ENCODE measurements at places on chromosomes 6 and 20.

DNA sequence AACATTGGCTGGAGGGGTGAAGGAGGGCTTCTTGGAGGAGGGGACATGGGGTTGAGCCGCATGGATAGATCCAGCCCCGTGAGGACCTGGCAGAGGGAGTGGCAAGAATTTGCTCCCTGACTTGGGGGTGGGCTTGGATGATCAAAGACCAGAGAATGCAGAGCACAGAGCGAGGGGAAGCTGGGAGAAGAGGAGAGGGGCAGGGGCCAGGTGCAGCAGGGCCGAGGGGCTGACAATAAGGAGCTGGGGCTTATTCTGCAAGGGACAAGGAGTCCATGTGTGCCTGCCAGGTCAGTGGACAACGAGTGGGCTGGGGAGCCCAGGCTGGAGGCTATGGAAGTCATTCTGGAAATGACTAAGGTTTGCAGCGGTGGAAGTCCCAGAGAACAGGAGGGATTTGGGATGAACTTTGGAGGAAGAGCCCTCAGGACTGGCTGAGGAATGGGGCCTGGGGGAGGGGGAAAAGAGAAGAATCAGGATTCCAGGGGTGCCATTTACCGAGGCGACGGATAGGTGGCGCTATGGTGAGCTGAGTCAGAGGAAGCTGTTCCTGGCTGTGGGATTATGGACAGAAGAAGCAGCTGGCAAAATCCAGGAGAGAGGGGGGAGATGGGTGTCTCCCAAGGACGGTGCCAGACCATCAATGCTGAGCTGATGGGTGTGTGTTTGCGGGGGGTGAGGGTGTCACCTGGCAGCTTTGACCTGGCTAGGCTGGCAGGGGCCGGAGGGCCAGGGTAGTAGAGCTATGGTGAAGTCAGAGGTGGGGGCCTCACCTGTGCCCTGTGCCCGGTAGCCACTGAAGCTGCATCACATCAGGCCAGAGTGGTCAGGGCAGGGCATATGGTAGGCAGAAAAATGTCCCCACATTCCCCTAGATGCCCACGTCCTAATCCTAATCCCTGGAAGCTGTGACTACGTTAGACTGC is 7.8 kb downstream of the KCNG1 start:
- DNase-seq = peak; percentile 66

DNA sequence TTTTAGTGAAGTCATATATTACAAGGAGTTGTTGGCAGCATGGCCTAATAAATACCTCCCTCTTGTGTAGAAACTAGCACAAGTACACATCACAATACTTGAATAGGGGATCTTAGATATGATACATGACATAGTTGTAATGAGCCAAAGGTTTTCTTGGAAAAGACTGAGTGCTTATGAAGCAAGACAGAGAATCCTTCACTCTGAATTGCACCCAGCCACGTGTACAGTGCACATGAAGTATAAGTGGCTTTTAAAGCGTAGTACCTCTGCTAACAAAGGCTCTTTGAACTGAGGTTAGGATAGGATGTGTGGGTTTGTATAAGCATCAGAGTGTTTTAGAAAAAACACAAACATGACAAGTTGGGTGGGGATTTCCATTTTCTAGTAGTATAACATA is 145.5 kb upstream of the STMND1 start:
- no peak for DNase-seq

DNA sequence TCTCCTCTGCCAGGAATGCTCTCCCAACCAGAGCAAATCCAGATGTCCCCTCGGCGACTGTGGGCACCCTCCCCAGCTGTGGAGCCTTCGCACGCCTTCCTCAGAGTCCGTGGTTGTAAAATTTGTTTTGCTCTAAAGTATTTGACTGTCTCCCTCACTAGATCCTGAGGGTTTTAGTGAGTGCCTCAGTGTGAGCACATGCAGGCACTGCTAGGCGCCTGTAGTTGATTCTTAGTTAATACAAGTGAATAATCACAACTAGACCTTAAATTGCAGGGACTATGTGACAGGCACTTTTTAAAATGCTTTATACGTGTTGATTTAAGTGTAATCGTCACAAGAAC is 680 bp upstream of the MTCH1 start:
- DNase-seq = no peak

DNA sequence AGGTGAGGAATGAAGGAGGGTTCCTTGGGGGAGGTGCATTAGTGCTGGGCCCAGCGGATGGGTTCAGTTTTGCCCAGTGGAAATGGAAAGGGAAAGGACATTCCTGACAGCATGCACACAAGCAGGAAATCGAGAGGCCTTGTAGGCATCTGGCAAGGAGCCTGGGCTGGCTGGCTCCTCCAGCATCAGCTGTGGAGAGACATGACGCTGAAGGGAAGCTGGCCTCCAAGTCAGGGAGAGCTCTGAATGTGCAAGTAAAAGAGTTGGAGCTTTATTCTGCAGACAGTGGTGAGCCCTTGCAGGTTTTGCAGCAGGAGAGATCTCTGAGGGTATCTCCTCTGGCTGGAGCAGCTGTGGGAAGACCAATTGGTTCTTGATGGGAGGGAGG is 154.3 kb downstream of the MRPL14 start:
- DNase-seq = peak; percentile 66

- no peak for DNase-seq
These were observed 285.8 kb upstream of the SULF2 start for GRCh38 chr20:48070991-48071652.

GRCh38 chr6:157139054-157139708 is 184.1 kb downstream of the TMEM242 start:
- no peak for DNase-seq

DNA sequence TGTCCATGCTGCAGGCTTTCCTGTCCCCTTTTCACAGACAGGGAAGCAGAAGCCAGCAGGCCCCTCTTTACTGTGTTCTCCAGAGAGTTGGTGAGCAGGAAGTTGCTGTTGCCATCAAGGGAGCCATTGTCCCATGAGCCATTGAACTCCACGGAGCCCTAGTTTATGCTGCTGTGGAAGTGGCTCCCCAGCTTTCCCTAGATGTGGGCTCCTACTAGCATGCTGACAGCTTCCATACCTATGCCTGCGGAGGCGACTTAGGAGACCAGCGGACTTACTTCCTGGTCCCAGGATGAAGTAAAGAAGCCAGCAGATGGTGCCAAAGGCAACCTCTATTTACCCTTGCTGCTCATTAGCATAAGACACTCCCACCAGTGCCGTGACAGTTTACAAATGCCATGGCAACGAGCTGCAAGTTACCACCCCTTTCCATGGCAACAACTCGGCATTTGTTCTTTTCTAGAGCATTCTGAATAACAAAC is 30.8 kb upstream of the FKBP1A start:
- peak; percentile 28 for DNase-seq

- DNase-seq = no peak
These were observed 46.1 kb upstream of the TMX4 start for GRCh38 chr20:8065691-8066090.

DNA sequence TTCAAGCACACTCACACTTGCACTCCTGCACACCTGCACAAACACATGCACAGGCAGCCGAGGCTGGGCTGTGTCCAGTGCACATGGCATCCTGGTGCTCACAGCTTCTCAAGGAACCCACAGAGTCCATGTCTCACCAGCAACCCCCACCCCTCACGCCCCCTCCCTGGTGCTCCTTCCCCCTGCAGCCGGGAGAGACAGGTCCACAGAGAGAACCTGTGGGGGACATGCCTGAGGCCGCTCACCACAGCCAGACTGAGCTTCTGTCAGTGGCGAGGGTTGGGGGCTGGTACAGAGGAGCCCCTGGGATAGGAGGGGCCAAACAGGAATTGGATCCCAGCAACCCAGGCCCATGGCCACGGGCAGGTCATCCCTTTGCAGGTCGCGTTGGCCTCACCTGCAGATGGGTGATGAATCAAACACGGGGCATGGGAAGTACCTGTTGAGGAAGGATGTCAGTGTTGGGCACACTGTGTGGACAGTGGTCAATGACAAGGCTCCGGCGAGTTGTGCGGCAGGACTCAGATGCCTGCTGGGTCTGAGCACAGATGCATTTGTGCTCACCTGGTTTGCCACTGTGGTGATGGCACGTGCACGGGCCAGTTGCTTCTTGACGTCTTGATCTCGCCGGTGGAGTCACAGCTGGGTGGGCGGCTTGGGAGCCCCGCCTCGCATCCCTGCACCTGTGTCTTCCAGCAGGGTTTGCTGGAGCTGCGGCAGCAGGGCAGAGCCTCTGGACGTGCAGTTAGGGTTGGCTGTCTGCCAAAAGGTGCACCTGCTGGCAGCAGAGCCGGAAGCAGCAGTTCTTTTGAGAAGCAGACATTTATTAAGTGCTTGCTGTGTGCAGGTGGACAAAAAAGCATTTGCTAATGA is 113.0 kb downstream of the ERMARD start:
- DNase-seq = no peak

DNA sequence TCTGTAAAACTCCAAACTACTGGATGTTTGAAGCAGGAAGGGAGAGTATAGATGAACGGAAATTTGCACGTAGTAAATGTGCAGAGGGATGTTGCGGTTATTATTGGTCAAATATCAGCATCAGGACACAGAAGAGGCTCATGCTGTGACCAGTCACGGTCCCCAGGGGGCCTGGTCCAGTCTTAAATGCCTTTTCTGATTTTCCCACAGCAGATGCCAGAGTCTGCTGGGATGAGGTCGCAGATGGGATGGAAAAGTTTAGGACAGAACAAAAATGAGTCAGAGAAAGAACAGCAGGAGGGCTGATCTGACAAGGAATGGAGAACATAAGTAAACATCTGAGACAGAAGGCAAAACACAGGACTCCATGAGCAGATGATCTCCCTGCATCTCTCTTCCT is 11.7 kb upstream of the SIRPG start:
- DNase-seq = peak; percentile 73
